Activated CD4-positive, alpha-beta T cell treated with anti-CD3 and anti-CD28 coated beads, Interleukin-2, amount 50 U/mL, for 24 hours (primary cell): ENCODE measurements at places on chromosomes 3 and 15.

GRCh38 chr15:44295750-44296431 lies 7.4 kb downstream of the GOLM2 start:
- DNase-seq, result no peak

DNA sequence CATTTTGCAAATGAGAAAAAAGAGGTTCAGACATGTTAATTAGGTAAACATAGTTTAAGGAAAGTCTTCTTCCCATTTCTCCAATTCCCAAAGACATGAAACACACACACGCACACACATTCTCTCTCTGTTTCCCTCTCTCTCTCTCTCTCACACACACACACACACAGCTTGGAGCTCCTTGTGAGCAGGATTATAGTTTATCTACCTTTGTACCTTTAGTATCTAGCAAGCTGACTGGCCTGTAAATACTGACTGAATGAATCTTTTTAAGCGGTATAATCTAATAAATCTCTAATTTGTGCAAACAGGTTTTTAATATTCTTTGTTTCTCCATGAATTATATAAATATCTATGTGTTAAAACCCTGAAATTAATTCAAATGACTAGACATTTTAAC lies 73.3 kb downstream of the UACA start:
- no peak for DNase-seq

DNA sequence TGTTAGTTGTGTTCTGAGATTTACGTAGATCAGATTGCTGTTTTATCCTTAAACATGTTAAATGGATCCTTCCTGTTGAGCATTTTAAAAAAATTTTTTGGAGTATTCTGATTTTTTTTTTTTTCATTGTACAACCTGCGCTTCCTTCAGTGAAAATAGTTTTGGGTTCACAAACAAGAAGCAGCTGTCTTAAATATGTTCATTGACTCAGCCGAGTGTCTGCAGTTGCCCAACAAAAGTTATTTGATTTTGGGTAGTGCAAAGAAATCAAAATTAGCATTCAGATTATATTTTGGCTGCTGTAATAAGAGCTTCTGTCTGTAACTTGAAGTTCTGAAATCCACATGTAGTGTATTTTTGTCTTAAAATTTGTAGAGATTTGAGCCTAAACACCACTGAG lies 148.2 kb downstream of the BBX start:
- DNase-seq, result no peak

- no peak for DNase-seq
Observed at GRCh38 chr3:140341203-140341602, 336.7 kb upstream of the TRIM42 start.

DNA sequence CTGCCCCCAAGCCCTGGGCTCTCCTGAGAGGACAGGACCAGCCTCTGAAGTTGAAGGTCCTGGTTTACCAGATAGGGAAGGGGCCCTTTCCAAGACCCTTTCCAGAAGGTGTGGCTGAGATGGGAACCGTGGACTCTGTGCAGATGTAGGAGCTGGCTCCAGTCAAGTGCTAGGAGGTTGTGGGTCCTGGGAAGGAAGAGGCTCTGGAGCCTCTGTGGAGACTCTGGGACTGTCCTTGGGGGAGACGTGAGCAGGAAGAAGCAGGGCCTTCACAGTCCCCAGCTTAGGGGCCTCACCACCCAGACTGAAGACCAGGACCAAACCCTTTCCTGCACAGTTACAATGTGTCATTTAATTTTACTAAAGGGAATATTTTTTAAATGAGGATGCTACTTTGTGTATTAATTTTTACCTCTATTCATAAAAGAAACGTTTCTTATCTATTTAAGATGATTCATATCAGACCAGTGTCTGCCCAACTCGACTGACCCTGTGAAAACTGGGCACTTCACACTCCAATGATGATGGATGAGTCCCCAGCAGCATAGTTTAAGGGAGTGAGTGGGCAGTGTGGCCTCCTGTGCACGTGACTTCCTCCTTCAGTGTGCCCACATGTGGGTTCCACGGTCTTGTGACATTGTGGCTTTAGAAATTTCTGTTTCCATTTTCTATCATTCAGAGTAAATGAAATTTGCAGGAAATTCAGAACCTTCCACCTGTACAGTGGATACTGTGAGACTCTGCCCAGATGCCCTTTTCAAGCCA lies 10.9 kb downstream of the CCR5AS start:
- no peak for DNase-seq
